ENCODE measurements at places on chromosomes 12 and 14.

DNA sequence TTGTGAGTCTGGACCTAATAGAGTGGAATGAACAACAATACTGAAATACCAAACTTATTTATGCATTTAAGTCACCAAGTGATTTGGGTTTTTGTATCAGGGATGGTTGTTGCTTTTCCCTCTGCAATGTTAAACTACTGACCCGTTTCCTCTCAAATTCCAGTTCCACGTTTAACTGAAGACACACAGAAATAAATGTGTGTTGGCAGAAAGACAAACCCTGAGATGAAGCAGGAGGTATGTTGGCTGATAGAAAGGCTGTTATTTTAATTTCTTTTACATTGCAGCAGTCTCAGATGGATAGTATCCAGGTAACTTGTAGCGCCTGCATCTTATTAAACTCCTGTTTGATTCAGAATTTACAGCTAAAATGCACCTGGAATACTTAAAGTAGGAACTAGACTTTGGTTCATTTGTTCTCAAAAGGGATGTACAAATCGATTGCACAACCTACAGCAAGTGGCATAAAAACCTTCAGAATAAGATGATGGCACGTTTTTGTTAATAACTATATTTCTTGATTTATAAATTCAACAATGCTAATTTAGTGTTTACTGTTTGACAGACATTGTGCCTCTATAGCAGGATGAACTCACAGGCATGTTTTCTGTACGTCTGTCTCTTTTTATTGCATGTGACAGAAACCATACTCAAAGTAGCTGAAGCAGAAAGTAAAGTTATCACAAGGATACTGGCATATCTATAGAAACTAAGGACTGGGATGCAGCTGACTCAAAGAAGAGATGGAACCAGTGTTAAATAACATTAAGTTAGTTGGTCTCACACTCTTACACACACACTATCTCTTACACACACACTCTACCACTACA, 405.7 kb downstream of the ZFP36L1 start:
- DNase-seq: no peak

- DNase-seq: no peak
These were observed 191.7 kb upstream of the DIO2 start for GRCh38 chr14:80403036-80403435.

GRCh38 chr12:114878781-114879180, 194.8 kb upstream of the TBX3 start:
- DNase-seq: no peak

DNA sequence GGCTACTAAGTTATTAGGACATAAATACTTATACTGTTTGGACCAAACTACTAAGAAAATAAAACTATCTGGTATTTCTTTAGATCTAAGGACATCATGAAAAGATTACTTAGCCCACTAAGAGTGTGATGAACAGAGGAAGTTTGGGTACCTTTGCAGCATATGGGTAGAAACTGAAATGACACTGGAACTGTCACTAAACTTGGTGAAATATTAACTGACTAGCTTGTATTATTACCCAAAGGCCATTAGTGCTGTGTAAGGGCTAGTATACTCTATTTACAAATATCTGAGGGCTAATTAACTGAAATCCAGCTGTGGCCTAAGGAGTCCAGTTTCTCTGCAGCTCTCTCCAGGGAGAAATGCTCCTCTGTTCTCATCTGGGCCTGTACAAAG, 45.5 kb downstream of the PAWR start:
- no peak for DNase-seq

- DNase-seq: no peak
These were observed 45.2 kb downstream of the VEZT start for GRCh38 chr12:95262808-95263207.

DNA sequence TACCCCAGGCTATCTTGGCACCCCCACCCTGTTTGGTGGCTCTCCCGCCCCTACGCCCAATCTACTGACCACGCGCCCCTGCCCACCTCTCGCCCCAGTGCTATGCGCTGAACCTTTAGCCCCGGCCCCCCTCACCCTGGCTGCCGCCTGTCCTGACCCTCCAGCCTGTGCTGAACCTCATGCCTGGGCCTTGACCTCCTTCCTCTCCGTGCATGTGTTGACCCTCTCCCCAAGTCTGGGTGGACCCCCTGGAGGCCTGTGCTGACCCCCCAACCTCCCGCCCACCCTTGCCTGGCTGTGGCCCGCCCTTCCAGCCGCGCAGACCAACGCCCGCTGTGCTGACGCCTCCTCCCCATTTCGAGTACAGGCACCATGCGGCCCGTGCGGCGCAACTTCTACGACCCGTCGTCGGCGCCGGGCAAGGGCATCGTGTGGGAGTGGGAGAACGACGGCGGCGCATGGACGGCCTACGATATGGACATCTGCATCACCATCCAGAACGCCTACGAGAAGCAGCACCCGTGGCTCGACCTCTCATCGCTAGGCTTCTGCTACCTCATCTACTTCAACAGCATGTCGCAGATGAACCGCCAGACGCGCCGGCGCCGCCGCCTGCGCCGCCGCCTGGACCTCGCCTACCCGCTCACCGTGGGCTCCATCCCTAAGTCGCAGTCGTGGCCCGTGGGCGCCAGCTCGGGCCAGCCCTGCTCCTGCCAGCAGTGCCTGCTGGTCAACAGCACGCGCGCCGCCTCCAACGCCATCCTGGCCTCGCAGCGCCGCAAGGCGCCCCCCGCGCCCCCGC, 20.7 kb downstream of the DTX1 start:
- no peak for DNase-seq

GRCh38 chr14:78104160-78104559, 66.0 kb upstream of the NRXN3 start:
- DNase-seq: no peak

- DNase-seq: no peak
These were observed 5.7 kb downstream of the BEGAIN start for GRCh38 chr14:100581228-100582145.

- DNase-seq: no peak
These were observed 454.4 kb downstream of the VRK1 start for GRCh38 chr14:97251491-97252155.

DNA sequence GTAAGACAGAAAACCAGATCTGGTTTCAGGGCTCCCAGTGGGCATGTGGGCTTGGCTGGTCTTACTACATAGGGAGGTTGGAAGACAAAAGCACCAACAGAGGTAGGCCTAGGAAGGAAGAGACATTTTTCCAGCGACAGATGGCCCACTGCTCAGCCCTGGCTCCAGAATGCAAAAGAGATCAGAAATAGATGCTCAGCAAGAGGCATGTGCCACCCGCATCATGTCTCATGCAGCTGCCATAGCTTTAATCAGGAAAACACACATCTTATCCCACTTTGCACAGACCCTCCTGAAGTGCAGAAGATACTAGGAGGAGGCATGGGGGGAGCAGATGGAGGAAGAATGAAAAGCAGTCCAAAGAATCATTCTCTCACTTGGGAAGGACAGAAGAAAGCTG, 25.3 kb downstream of the VASH1 start:
- no peak for DNase-seq
